Activated CD4-positive, alpha-beta memory T cell treated with anti-CD3 and anti-CD28 coated beads, Interleukin-2, amount 10 ng/mL, durations not matched to agents 7 days and 5 days (primary cell): ENCODE measurements at places on chromosomes 16 and 17.

DNA sequence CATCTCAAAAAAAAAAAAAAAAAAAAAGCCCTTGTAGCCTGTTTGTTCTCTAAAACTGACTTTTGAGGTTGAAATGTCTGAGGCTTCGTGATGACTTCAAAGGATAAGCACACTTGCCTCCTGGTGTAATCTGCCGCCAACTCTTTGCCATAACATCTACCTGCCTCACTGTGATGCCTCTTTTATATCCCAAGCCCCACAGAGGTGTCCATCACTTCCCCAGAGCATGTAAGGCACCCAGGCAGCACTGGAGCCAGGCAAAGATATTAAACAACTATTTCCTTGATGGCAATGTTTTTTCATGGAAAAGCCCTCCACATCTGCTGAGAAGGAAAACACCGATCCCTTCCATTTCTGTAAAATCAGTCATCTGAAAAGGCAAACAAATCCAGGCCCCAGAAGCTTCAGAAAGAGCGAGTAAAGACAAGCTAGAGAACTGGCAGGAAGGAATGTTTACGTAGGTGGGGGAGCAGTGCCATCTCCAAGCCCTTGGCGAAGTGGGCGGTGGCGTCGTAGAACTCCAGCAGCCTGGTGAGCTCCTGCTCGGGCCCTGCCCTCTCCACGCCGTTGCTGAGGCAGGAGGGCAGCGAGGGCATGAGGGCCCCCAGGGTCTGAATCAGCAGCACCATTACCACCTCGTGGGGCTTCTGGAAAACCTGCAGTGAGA, 28.6 kb downstream of the COG7 start:
- H3K36me3 ChIP-seq, result peaks cover 10% of the 10 kb centered on the region
- no peaks in the 10 kb centered on the region for H3K4me1 ChIP-seq
- H3K4me3 ChIP-seq, result no peak overlapping the region
- DNase-seq, result no peak
- H3K27ac ChIP-seq, result no peak overlapping the region

GRCh38 chr16:55323637-55324271, at the start of gene IRX6:
Gene IRX6 (plus strand): TSS chr16:55324203. CDS start chr16:55325092, 889 bp downstream.
- no peak within 1 kb of the TSS for H3K27ac ChIP-seq
- no peaks in the 10 kb centered on the region for H3K36me3 ChIP-seq
- H3K4me3 ChIP-seq, result no peak within 1 kb of the TSS
- peaks cover 37% of the 10 kb centered on the region for H3K27me3 ChIP-seq
- H3K4me1 ChIP-seq, result no peaks in the 10 kb centered on the region
- no peak for DNase-seq

GRCh38 chr16:61770301-61770700, 265.9 kb downstream of the CDH8 start:
- H3K27ac ChIP-seq, result no peak overlapping the region
- H3K36me3 ChIP-seq, result no peaks in the 10 kb centered on the region
- no peaks in the 10 kb centered on the region for H3K27me3 ChIP-seq
- no peak overlapping the region for H3K4me3 ChIP-seq

DNA sequence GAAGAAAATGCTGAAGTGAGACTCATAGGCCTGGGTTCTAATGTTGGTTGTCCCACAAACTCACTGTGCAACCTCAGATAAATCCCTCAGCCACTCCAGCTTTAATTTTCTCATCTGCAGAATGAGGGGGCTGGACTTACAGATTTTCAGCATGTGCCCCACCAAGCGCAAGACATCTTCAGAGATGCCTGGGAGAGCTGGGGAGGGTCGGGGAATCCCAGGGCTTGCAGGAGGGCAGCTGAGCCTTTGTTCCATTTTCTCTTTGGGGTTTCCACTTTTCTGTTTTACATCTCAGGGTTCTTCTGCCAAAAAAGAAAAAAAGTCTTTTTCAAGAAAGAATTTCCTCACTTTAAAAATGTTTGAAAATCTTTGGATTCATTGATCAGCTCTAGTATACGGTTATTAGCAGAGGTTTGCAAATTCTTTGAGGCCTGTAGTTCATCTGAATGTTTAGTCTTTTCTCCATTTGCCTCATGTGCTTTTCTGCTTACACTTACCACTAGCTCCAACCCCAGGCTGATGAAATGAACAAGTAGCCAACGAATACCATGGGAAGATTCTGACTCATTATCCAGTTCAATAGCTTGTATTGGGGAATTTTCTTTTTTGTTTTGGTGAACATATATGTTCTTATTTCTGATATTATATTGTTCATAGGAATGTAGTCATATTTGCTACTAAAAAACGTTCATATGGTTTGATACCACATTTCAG, 56.4 kb downstream of the CHD9 start:
- no peaks in the 10 kb centered on the region for H3K27me3 ChIP-seq
- H3K36me3 ChIP-seq, result no peaks in the 10 kb centered on the region
- H3K4me1 ChIP-seq, result no peaks in the 10 kb centered on the region
- H3K4me3 ChIP-seq, result no peak overlapping the region
- DNase-seq, result no peak

DNA sequence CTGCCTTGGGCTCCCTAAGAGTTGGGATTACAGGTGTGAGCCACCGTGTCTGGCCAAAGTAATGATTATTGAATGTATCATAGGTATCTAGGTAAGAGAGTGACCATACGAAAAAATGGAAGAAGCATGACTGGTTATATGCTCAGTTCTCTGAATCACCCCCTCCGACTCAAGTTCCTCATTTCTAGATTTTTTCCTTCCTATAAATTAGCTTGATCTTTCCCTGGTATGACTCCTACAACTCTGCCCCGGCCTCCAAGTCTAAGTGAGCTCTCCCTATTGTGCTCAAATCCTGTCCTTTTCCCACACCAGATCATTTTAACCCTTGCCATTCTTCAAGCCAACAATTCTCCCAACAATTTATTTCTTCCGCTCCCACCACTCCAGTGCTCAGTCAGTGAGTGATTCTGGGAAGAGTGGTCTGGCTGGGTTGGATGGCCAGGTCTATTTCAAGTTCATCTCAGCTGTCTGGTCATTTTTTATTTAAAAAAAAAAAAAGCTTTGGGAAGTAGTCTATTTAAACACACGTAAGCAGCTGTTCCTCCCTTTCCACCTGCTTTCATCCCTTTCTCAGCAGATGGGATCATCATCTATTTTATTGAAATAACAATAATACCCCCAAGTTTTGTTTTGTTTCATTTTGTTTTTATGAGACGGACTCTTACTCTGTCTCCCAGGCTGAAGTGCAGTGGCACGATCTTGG, 120.2 kb upstream of the HS3ST2 start:
- no peak overlapping the region for H3K27ac ChIP-seq
- no peaks in the 10 kb centered on the region for H3K4me1 ChIP-seq
- H3K4me3 ChIP-seq, result no peak overlapping the region

GRCh38 chr16:11016524-11016988, 72.2 kb downstream of the CLEC16A start:
- peaks cover 12% of the 10 kb centered on the region for H3K4me1 ChIP-seq
- no peak overlapping the region for H3K27ac ChIP-seq
- H3K27me3 ChIP-seq, result no peaks in the 10 kb centered on the region
- DNase-seq, result no peak
